ENCODE measurements at places on chromosomes 3 and 15. TPM values are rescaled to one million over a fixed set of nuclear protein-coding genes. Genes with fewer than 3 reads are reported as not detected.

GRCh38 chr3:48464713-48465221 is 18.2 kb downstream of the ATRIP start:
- no peak for DNase-seq

- DNase-seq = no peak
These were observed 605.1 kb downstream of the ROBO1 start for GRCh38 chr3:79162653-79163052.

DNA sequence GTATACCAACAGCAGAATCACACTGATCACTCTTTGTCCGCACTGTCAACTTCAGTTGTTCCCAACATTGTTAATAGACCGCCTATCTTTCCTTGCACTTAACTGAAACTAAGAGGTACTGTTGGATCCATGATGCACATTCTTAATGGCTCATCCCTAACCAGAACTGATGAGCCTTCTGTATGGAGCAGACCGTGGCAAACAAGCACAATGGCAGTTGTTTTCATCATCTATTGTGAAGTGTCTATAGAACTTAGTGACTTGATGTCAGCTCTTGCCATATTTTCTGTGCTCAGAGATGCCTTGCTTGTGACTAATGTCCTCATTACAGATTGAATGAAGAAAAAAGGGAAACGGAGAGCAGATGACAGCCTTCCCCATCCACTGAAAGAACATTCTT is 347.4 kb downstream of the NLGN1 start:
- no peak for DNase-seq

The SLC24A5 gene
- not detected for total RNA-seq

The CCR9 gene
- 4.5 TPM for total RNA-seq

DNA sequence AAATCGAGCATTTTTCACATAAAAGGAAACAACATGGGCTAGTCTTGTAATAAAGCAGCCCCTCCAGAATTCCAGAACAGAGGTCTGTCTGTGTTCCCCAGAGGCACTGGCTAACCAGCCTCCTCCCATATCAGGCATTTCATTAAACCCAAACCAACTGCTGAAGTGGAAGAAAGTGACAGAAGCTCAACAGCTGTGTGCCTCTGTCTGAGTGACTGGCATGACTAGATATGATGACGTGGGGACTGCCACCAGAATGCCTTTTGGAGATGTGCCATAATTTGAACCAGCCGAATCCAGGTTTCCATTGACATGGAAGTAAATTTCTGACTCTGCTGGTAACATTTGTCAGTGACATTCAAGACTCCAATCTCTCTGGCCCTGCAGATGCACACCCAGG is 8.7 kb downstream of the LIMD1 start:
- no peak for DNase-seq

The HAUS2 gene
- total RNA-seq = 16.4 TPM

The MRPS22 gene
- total RNA-seq = 33.4 TPM

GRCh38 chr15:87567406-87568030 is 689.0 kb downstream of the NTRK3 start:
- no peak for DNase-seq

The RTP4 gene
- total RNA-seq = 7.5 TPM

The COL8A1 gene
- total RNA-seq = not detected

DNA sequence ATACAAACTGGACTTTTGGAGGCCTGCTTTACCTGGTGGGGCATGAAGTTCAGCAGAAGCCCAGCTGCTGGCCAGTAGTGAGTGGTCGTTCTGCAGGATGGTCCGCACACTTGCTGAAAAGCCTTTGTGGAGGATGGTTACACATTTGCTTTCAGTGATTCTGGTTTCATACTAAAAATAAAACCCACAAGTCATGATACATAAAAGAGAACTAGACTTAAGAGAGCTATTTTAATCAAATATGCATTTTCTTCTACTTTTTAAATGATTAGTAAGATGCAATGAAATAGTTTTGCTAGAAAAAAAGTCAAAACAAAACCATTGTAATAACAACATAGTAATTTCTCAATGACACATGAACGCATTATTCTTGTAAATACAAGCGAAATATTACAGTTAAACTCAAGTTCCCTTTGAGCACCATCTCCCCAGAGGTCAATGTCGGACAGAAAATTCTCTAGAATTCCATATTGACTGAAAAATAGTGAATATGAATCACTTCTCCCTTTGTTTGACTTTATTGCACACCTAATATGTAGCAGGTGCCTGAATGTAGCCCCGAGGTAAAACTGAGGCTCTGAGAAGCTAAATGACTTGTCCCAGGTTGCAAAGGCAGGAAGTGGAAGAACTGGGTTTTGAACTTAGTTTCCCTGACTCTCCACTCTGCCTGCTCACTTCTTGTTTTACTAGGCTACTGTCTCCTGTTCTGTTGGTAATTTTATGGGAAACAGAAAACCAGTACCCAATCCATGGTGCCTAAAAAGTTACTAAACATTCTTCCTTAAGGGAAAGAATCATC is 8.3 kb downstream of the IL5RA start:
- no peak for DNase-seq

GRCh38 chr15:33369941-33370622 is 59.3 kb downstream of the RYR3 start:
- no peak for DNase-seq

DNA sequence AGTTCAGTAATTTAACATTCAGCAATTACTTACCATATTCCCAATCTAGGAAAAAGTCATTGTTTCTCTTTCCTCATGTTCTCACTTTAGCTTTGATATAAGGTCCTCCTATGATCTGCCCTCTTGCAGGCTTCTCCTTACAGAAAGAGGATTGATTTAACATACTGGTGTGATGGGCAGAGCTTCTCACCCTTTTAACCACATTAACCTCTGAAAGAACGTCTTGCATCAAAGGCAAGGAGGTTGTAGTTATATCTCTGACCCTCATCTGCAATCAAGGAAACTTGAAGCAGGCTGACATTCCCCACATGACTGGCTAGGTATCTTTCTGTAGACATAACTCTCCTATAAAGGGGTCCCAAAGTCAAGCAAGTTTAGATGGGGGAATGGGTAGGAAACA is 39.5 kb downstream of the BTLA start:
- no peak for DNase-seq

The CSPG5 gene
- 0.20 TPM for total RNA-seq

- peak; percentile 72 for DNase-seq
These were observed 1.6 kb upstream of the MCTP2 start for GRCh38 chr15:94229591-94230369.

The CTXND1 gene
- not detected for total RNA-seq

DNA sequence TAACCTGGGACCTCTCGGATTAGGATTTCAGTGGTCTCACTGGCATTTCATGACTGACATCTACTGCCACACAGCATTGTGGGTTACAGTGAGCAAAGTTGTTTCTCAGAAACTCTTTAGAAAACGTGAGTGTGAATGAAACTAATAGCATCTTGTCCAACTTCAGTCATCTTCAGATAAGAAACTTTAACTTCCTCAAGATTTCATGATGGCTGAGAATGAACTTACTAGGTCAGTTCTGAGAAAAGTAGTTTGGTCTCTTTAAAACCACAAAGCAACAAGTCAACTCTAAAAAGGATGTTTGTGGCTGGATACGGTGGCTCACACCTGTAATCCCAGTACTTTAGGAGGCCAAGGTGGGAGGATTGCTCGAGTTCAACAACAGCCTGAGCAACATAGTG is 14.2 kb upstream of the HOMER2 start:
- DNase-seq = no peak

The SNX1 gene
- 155 TPM for total RNA-seq

DNA sequence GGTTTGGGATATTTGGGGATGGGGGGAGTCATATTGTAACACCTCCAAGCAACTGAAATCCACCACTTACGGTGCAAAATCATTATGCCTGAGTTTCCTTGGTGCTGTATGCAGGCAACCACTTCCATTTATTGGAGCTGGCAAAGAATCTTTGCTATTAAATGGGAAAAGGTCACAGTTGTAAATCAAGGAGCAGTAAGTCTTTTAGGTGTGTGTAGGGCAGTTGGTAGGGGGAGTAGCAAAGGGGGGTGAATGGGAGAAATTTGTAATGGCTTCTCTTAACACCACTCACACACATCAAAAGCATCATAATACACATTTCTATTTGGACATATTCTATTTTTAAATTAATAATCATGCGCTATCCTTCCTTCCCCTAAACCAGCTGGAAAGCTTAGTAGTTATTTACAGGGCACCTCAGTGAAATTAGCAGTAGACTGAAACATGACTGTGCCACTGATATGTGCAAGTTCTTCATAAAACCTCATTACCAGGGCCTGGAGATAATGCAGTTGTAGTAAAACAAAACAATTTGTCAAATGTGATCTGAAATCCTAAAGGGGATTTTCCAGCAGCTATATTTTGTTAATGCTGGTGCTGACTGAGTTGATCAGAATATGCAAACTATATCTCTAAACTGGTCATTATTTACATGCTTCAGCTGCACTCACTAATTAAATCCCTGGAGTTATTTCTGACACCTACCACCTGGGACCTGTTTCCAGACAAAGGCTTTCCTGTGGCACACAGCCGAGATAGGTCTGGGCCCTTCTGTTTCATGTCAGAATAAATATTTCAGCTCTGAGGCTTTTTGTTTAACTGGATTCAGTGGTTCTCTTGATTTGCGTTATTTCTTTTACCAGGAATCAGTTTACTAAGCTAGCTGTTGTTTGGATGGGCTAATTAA is 90.1 kb downstream of the B3GALNT1 start:
- DNase-seq = no peak

The NPAP1 gene
- total RNA-seq = not detected

The MUC4 gene
- total RNA-seq = not detected

- DNase-seq = no peak
These were observed 275.6 kb downstream of the XXYLT1 start for GRCh38 chr3:194995334-194995733.

DNA sequence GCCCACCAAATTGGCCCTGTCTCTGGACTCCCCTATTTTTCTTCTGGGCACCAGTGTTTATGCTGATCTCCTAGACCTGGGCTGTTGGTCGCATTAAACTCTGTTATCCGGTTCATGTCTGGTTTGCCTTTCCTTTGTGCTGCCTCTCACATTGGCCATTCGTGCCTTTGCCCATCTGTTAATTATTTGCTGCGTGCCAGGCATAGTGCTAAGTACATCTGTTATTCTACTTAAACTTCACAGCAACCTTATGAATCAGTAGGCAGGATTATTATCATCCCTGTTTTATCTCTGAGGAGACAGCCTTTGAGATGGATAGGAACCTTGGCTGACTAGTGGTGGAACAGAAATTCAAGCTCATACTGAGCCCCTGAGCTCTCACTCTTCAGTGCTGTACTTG is 76.0 kb downstream of the THSD4 start:
- DNase-seq = no peak

The HIGD2B gene
- 0.39 TPM for total RNA-seq

- no peak for DNase-seq
These were observed 56.8 kb downstream of the CD86 start for GRCh38 chr3:122111974-122112373.

DNA sequence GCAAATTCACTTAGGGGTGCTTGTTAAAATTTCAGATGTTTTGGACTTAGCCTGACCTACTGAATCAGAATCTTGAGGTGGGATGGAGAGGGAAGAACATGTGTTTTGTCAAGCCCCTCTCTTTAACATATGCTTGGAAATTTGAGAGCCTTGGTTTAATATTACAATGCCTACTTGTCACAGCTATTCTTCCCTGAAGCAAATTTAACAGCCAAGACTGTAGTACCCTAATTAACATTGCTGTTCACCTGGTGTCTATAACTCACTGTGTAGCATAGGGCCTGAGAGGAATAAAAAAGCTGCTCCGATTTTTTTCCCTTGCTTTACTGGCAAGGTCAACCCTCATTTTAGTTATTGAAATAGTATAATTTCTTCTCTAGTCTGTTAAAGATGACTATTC is 880.1 kb downstream of the CADM2 start:
- no peak for DNase-seq

DNA sequence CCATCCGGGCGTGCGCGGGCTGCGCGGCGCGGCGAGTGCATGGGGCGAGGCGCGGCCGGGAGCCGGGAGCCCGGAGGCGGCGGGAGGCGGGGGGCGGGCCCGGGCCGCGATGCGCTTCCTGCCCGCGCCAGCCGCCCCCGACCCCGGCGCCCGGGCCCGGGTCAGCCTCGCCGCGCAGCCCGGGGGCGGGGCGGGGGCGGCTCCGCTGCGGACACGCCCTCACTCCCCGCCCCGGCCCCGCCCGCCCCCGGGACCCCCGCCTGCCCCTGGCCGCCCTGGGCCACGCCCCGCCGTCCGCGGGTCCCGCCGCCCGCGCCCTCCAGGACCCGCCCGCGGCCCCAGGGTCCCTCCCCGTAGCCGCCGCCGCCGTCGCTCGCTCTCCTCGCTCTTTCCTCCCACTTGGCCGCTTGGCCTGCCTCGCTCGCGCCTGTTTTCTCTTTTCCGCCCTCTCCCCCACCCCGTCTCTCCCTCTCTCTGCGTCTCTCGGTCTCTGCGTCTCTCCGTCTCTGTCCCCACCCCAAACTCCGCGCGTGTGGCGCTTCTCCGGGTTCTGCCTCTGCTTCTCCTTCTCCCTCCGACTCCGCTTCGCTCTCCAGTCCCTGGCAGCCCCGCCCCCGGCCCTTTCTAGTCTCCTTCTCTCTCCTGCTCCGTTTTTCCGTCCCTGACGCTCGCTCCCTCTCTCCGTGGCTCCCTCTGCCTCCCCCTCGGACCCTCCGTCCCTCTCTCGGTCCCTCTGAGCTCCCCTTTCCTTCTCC is at the start of gene PLXND1:
TSS of gene PLXND1 (minus strand) at position 41 of the 755 bp plus-strand sequence. CDS start at position 4, 37 bp downstream.
- peak; percentile 36 for DNase-seq

- DNase-seq = no peak
These were observed 53.2 kb downstream of the RFTN1 start for GRCh38 chr3:16460273-16460672.

DNA sequence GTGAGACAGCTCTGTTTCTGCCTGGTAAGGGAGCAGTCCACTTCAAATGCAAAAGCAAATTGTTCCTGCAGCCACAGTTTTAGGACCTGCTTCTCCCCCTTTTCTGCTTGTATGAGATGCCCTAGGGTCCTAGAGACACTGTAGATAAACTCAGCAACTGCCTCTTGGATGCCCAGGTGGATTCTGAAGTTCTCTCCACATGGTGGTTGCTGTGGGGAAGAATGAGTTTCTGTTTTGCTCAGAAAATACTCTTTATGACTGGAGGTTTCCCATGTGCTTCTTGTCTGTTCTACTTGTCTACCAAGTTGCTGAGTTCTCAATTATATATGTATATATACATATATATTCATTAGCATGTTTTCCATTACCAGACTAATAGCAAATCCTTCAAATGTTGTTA is 5.6 kb upstream of the ZNF80 start:
- DNase-seq = no peak
